ENCODE measurements at places on chromosomes 4 and X. TPM values are rescaled to one million over a fixed set of nuclear protein-coding genes. Genes with fewer than 3 reads are reported as not detected.

DNA sequence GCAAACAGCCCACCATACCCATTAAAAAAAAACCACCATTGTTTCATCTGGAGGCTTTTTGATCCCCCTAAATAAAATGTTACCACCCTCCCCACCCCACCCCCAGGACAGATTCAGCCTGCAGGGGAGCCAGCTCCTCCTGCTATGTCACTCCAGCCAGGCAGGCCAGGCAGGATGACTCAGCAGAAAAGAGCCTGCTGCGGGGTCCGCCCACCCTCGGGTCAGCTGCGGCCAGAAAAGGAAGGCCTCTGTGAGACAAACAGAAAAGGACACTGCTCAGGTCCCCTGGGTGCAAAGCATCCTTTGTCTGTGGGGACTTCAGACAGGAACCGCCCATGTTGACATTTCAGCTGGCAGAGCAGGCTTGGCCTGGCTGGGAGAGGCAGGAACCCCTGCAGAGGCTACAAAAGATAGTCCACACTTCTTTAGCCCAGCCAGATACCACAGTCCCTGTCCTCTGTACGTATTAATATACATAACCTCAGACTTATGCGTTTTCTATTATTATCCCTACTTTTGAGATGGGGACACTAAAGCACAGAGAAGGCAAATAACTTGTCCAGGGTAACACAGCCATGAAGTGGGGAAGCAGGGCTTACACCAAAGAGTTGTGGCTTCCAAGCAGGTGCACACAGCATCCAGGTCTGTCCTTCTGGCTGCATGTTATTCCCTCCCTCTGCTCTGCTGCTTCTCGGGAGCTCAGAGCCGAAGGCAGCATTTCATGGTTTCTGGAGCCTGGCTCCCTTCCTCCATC, 147.7 kb downstream of the CPEB2 start:
- H3K27ac ChIP-seq, result no peak overlapping the region
- H3K4me3 ChIP-seq, result no peak overlapping the region
- H3K36me3 ChIP-seq, result no peaks in the 10 kb centered on the region
- peaks cover 6% of the 10 kb centered on the region for H3K4me1 ChIP-seq

GRCh38 chr4:183468210-183469095, 24.0 kb downstream of the CDKN2AIP start:
- H3K4me1 ChIP-seq, result peaks cover 4% of the 10 kb centered on the region
- H3K36me3 ChIP-seq, result no peaks in the 10 kb centered on the region
- H3K27ac ChIP-seq, result no peak overlapping the region
- DNase-seq, result no peak

GRCh38 chrX:20802036-20802435, 535.3 kb upstream of the RPS6KA3 start:
- no peak overlapping the region for H3K27ac ChIP-seq
- H3K36me3 ChIP-seq, result no peaks in the 10 kb centered on the region
- DNase-seq, result no peak
- no peak overlapping the region for H3K4me3 ChIP-seq
- no peaks in the 10 kb centered on the region for H3K27me3 ChIP-seq
- no peaks in the 10 kb centered on the region for H3K4me1 ChIP-seq

- H3K4me3 ChIP-seq, result no peak overlapping the region
- DNase-seq, result peak; percentile 16
- no peaks in the 10 kb centered on the region for H3K4me1 ChIP-seq
- no peaks in the 10 kb centered on the region for H3K36me3 ChIP-seq
Observed at GRCh38 chr4:93810340-93810992, 18.1 kb upstream of the ATOH1 start.

DNA sequence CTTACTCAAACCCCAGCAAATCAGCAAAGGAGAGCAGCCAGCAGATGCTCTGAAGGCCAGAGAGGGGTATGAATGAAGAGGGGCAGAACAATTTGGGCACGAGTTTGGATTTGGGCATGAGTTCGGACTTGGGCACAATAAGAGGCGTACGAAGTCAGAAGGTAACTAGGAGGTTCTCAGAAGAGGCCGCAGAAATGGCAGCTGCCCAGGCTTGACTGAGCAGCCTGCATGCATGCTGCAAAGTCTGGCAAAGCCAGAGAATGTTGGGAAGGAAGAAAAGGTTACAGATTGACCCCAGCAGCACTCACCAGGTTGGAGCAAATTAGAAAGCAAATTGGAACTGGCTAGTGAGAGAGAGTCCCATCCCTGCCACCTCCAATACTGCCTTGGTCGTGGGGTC, 15.2 kb downstream of the CCDC149 start:
- no peak overlapping the region for H3K4me3 ChIP-seq
- H3K27ac ChIP-seq, result no peak overlapping the region
- H3K36me3 ChIP-seq, result peaks cover 11% of the 10 kb centered on the region
- H3K27me3 ChIP-seq, result no peaks in the 10 kb centered on the region
- no peaks in the 10 kb centered on the region for H3K4me1 ChIP-seq

DNA sequence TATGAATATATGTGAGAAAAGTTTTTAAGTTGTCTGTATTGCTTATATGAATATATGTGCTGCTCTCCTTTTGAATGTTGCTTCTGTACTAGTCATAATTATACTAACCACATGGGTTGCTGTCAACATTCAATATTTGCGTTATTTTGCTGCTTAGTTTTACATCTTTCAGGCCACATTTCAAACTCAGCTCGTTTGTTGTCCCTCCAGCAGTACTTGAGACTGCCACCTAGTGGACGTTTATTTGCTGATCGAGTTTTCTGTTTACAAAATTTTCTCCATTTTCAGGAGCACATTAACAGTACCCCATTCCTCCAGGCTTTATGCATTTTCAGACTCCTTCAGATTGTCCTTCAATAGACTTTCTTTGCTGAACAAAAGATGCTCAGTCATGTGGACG, 75.8 kb downstream of the NUDT11 start:
- DNase-seq, result peak; percentile 9
- H3K4me1 ChIP-seq, result no peaks in the 10 kb centered on the region
- no peak overlapping the region for H3K27ac ChIP-seq
- H3K36me3 ChIP-seq, result no peaks in the 10 kb centered on the region

DNA sequence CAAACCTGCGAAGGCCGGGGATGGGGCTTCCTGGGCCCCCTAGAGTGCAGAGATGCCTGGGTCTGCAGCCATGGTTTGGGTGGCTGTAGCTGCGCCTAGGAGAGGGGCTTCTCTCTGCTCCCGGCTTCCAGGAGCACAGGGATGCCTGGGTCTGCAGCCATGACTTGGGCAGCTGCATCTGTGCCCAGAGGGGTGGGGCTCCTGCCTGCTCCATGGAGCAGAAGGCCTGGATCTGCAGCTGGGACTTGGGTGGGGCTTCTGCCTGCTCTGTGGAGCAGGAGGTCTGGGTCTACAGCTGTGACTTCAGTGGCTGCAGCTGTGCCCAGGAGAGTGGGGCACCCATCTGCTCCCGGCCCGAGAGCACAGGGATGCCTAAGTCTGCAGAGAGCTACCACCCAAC, 20.8 kb downstream of the SPON2 start:
- peaks cover 8% of the 10 kb centered on the region for H3K4me1 ChIP-seq
- peaks cover 11% of the 10 kb centered on the region for H3K27me3 ChIP-seq
- no peak overlapping the region for H3K27ac ChIP-seq
- DNase-seq, result no peak

GRCh38 chrX:147894366-147894963, 17.3 kb upstream of the FMR1 start:
- no peak overlapping the region for H3K27ac ChIP-seq
- H3K36me3 ChIP-seq, result no peaks in the 10 kb centered on the region
- no peaks in the 10 kb centered on the region for H3K4me1 ChIP-seq
- H3K27me3 ChIP-seq, result peaks cover 6% of the 10 kb centered on the region
- H3K4me3 ChIP-seq, result no peak overlapping the region
- DNase-seq, result no peak

GRCh38 chr4:149987330-149988086, 90.7 kb upstream of the DCLK2 start:
- H3K27ac ChIP-seq, result no peak overlapping the region
- DNase-seq, result no peak
- H3K4me1 ChIP-seq, result no peaks in the 10 kb centered on the region
- no peaks in the 10 kb centered on the region for H3K27me3 ChIP-seq
- H3K4me3 ChIP-seq, result no peak overlapping the region

- no peak for DNase-seq
- no peak overlapping the region for H3K4me3 ChIP-seq
- no peaks in the 10 kb centered on the region for H3K4me1 ChIP-seq
- H3K36me3 ChIP-seq, result no peaks in the 10 kb centered on the region
- no peaks in the 10 kb centered on the region for H3K27me3 ChIP-seq
- H3K27ac ChIP-seq, result no peak overlapping the region
Observed at GRCh38 chr4:186957952-186958555, 234.4 kb upstream of the FAT1 start.

- no peaks in the 10 kb centered on the region for H3K4me1 ChIP-seq
- no peak overlapping the region for H3K27ac ChIP-seq
- no peak for DNase-seq
- H3K36me3 ChIP-seq, result no peaks in the 10 kb centered on the region
- peaks cover 51% of the 10 kb centered on the region for H3K27me3 ChIP-seq
- H3K4me3 ChIP-seq, result no peak overlapping the region
Observed at GRCh38 chrX:100677611-100678181, 33.7 kb downstream of the SRPX2 start.

DNA sequence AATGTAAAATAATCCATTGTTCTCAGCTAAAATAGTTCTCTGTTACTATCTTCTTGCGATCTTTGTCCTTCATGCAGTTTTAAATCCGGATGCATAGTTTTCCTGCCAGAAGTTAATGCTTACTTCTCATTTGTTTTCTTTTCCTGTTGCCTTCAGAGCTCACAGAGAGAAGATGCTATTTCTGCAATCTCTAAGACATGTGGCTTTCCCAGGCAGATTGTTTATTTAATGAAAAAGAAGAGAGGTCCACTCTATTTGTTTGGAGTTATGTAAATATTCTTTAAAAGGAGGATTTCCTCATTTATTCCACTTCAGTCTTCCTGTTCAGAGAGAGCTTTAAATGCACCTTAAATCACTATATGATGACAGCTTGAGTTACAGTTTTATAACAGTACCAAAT, 39.3 kb upstream of the HPGD start:
- no peaks in the 10 kb centered on the region for H3K4me1 ChIP-seq
- DNase-seq, result no peak
- no peak overlapping the region for H3K27ac ChIP-seq
- no peaks in the 10 kb centered on the region for H3K27me3 ChIP-seq
- no peaks in the 10 kb centered on the region for H3K36me3 ChIP-seq

DNA sequence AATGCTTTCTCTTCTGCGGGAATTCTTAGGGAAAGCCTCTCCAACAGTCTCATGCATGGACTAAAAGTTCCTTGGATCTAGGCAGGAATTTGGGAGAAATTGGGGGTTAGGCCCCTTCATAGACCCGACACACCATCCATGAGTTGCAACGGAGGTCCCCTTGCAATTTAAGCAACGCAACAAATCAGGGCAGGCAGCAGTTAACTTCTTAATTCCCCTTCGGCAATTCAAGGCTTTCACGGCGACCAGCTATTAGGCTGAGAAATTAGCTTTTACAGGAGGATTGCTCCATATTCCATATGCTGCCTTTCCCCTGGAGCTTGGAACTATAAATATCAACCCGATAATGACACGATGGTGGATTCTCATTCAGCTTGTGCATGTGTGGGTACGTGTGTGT, 241.0 kb downstream of the SHOX start:
- no peaks in the 10 kb centered on the region for H3K27me3 ChIP-seq
- no peaks in the 10 kb centered on the region for H3K36me3 ChIP-seq
- no peaks in the 10 kb centered on the region for H3K4me1 ChIP-seq
- no peak overlapping the region for H3K27ac ChIP-seq
- DNase-seq, result no peak
- no peak overlapping the region for H3K4me3 ChIP-seq

DNA sequence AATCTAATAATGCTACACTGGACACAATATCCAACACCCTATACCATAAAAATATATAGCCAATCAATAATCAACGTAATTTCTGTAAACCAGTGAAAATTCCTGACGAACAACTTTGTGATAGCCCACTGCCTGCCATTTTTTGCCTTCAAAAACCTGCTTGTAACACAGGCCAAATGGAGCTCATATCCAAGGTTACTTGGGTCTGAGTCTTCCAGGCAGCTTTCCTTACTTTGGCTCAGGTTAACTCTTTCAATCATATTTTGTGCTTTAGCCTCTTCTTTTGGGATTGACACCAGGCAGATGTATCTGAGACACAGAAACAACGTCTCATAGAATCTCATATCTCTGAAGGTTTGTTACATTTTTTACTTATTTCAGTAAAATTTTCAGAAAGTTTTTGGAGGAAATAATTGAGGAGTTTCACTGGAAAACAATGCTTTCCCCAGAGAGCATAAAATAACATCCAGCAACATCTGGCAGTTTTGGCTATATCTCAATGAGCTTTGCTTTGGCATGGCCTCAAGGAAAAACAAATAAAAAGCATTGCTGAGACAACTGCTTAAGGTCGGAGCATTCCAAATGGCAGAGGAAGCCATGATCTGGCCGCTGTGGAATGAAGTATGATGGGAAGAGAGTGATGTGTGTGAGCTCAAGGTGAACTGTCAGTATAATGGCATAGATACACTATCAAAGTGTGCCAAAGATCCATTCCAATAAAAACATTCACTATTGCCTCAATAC, 162.9 kb upstream of the SPIN4 start:
- no peak overlapping the region for H3K4me3 ChIP-seq
- H3K27me3 ChIP-seq, result no peaks in the 10 kb centered on the region
- peaks cover 23% of the 10 kb centered on the region for H3K4me1 ChIP-seq

GRCh38 chr4:39451423-39452023, 7.2 kb downstream of the RPL9 start:
- peaks cover 4% of the 10 kb centered on the region for H3K36me3 ChIP-seq
- H3K27me3 ChIP-seq, result no peaks in the 10 kb centered on the region
- DNase-seq, result no peak
- no peak overlapping the region for H3K4me3 ChIP-seq
- H3K27ac ChIP-seq, result no peak overlapping the region
- H3K4me1 ChIP-seq, result peaks cover 13% of the 10 kb centered on the region

- DNase-seq, result no peak
- H3K4me3 ChIP-seq, result no peak overlapping the region
- H3K36me3 ChIP-seq, result no peaks in the 10 kb centered on the region
- H3K4me1 ChIP-seq, result no peaks in the 10 kb centered on the region
Observed at GRCh38 chrX:39816871-39817731, 280.7 kb downstream of the BCOR start.

- H3K4me3 ChIP-seq, result no peak overlapping the region
- DNase-seq, result no peak
- no peaks in the 10 kb centered on the region for H3K36me3 ChIP-seq
- peak overlapping the region; percentile 44 for H3K27ac ChIP-seq
- H3K27me3 ChIP-seq, result no peaks in the 10 kb centered on the region
Observed at GRCh38 chrX:39337451-39337850, 536.2 kb downstream of the MID1IP1 start.

DNA sequence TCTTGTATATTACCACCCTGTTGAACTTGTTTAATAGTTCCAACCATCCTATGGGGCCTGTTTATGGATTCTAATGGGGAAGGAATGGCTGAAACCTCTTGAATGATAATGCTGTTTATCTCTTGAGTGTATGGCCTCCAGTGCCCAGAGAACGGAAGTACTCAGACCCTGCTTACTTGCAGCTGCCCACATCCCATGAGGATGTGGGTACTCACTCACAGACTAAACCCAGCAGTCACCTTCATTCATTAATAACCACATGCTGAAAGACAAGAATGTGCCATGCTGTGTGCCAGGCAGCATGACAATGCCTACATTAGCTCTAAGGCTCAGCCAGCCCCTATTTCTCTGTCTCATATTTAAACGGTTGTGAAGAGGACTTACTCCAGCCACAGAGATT, 5.9 kb upstream of the ARMCX5 start:
- H3K27ac ChIP-seq, result no peak overlapping the region
- DNase-seq, result no peak
- H3K36me3 ChIP-seq, result no peaks in the 10 kb centered on the region
- H3K4me3 ChIP-seq, result no peak overlapping the region
- no peaks in the 10 kb centered on the region for H3K27me3 ChIP-seq

DKK2 gene
- total RNA-seq, result 2.9 TPM

FAAH2 gene
- not detected for total RNA-seq

DIAPH2 gene
- 13.5 TPM for total RNA-seq

NDUFC1 gene
- 212 TPM for total RNA-seq

EGFL6 gene
- not detected for total RNA-seq

KCTD8 gene
- 0.13 TPM for total RNA-seq

ATP5ME gene
- total RNA-seq, result 892 TPM

DUX4 gene
- not detected for total RNA-seq

CDKL2 gene
- total RNA-seq, result 0.17 TPM

ZCCHC12 gene
- not detected for total RNA-seq
